ENCODE measurements at places on chromosomes 16 and 17. TPM values are rescaled to one million over a fixed set of nuclear protein-coding genes. Genes with fewer than 3 reads are reported as not detected.

Gene CD300H
- not detected for total RNA-seq

Gene DPEP2
- 12.9 TPM for total RNA-seq

Gene MT1H
- total RNA-seq: not detected

Gene ALOX12
- not detected for total RNA-seq

Gene ITGAD
- total RNA-seq: not detected

Gene SGCA
- total RNA-seq: not detected

Gene OR1A1
- not detected for total RNA-seq

Gene TMEM220
- total RNA-seq: 0.15 TPM

Gene VMO1
- total RNA-seq: not detected

Gene RAB11FIP3
- 24.6 TPM for total RNA-seq

Gene NGFR
- not detected for total RNA-seq

Gene COIL
- total RNA-seq: 17.8 TPM

Gene SMIM22
- total RNA-seq: not detected

Gene TNFRSF17
- total RNA-seq: not detected

Gene GLTPD2
- total RNA-seq: not detected

Gene RPL13
- 3,557 TPM for total RNA-seq

Gene MARVELD3
- total RNA-seq: not detected

Gene RAPGEFL1
- total RNA-seq: 4.5 TPM

Gene RSPRY1
- 30.2 TPM for total RNA-seq

Gene CMTR2
- total RNA-seq: 24.5 TPM

Gene MC1R
- 4.7 TPM for total RNA-seq

Gene EVPL
- 0.18 TPM for total RNA-seq

Gene KRTAP4-1
- total RNA-seq: not detected

Gene CHST4
- total RNA-seq: not detected

Gene SCNN1B
- total RNA-seq: not detected

Gene KRT33A
- total RNA-seq: not detected

Gene NLRC3
- 84.8 TPM for total RNA-seq

Gene RNF157
- 127 TPM for total RNA-seq

Gene LYRM9
- total RNA-seq: 5.6 TPM

Gene KRTAP4-3
- total RNA-seq: not detected

Gene WNT9B
- not detected for total RNA-seq

Gene ABCC3
- not detected for total RNA-seq

Gene CIAO3
- total RNA-seq: 33.1 TPM

Gene KRT27
- total RNA-seq: not detected

Gene NXPH3
- total RNA-seq: not detected

Gene PPP1R1B
- total RNA-seq: not detected
